ENCODE measurements at places on chromosomes 1 and 21.
A peak's percentile ranks its signal among the peaks of the same experiment; 100 is the strongest.

GRCh38 chr1:214662223-214662785 is 59.3 kb downstream of the CENPF start:
- no peak for DNase-seq

- no peak for DNase-seq
These were observed 88.6 kb downstream of the ADAMTS1 start for GRCh38 chr21:26756491-26757159.

- DNase-seq: peak; percentile 49
These were observed 45.9 kb downstream of the KIAA0040 start for GRCh38 chr1:175146529-175147213.

GRCh38 chr1:30695439-30695841 is 27.9 kb downstream of the MATN1 start:
- DNase-seq: no peak

GRCh38 chr21:16437586-16437985 is 707.8 kb downstream of the USP25 start:
- DNase-seq: no peak

GRCh38 chr1:15874471-15874870 is 27.0 kb downstream of the SPEN start:
- DNase-seq: no peak

- no peak for DNase-seq
These were observed 6.3 kb downstream of the MAGI3 start for GRCh38 chr1:113396585-113396984.

DNA sequence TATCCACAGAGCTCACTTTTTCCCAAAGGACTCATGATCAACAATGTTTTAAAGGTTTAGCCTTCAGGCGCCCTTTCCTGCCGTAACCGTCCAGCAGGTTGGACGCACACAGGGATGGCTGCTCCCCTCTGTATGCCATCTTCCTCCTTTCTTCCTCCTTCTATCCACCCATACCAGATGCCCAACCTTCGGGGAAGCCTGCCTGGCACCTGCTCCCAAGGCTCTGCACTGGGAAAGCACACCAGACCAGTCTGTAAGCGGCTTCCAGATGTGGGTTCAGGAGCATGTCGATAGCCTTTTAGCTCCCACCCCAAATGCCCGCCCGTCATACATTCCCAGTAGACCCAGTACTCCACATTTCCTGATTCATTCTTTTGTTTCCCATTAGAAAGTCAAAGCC is 52.9 kb downstream of the STUM start:
- no peak for DNase-seq

- no peak for DNase-seq
These were observed 26.9 kb upstream of the RGL1 start for GRCh38 chr1:183778045-183778444.

DNA sequence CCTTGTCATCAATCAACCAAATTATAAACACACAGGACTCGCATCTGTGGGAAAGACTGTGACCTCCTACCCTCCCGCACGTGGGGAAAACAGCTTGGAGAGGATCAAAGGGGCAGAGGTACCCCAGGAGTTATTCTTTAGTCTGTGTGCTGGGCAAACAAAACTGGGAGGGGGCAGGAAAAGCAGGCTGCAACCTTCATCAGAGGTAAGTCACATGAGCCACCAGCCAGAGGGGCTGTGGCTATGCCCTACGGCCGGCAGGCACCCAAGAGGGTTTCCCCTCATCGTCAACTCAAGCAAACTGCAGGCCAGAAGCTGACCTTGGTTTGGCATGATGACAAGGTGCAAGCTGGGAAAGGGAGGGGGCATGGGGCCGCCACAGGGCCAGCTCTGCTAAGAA is 12.5 kb downstream of the SMIM12 start:
- no peak for DNase-seq

DNA sequence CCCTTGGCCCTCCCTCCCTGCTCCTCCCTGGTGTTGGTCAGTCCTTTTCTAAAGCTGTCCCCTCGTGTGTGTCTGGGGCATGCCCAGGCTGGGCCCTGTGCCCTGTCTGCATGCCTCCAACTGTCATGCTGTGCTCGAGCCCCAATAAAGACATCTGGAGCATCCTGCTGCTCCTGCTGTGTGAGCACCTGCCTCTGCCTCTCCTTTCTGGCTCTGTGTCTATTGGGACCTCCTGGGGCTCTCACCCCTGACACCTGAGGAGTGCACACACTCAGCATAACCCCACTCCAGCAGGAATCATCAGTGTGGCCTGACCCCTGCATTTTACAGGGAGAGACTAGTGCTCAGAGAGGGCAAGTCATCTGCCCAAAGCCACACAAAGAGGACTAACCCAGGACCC is 23.7 kb downstream of the KCNC4 start:
- no peak for DNase-seq

GRCh38 chr1:205442051-205442725 is 13.7 kb downstream of the BLACAT1 start:
- DNase-seq: no peak

DNA sequence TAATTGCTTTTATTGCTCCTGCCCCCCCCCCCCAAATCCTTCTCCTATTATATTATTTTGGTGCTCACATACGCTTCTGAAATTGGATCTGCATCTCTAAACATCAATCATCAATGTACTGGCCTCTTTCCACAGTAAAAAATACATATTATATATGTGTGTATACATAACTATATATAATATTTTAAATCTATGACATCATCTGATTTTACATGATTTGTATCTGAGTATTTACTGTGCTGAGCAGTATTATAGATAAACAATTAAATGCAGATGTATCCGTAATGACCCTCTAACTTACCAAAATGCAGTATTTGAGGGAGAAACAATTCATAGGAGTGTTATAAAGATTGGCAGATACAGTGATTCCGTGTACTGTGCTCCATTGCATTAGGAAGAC is 832 bp downstream of the PLPPR4 start:
- DNase-seq: no peak

- no peak for DNase-seq
These were observed 29.1 kb upstream of the NEK2 start for GRCh38 chr1:211704543-211704942.

DNA sequence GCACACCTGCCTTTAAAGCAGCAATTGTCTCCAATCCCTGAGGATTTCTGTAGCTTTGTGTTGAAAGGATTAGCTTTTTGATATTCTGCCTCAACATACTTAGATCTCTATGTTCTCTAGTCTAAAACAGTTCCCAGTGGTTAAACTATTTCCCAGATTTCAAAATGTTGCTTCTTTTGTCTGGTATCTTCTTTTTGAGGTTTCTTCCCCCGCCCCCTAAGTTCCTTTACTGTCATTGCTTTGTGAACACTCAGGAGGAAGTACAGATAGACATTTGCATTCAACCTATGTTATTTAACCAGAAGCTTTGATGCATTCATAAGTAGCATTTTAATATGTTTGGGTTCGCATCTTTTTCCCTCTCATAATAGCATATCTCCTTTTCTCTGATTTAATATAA is 33.5 kb downstream of the CYYR1 start:
- DNase-seq: no peak

- DNase-seq: no peak
These were observed 21.0 kb upstream of the TMEM52 start for GRCh38 chr1:1940123-1940425.
